Panc1 (cell line): ENCODE measurements at places on chromosomes 7 and 10. TPM values are rescaled to one million over a fixed set of nuclear protein-coding genes. Genes with fewer than 3 reads are reported as not detected.
A peak's percentile ranks its signal among the peaks of the same experiment; 100 is the strongest.

CDHR3 gene
- total RNA-seq: 6.5 TPM

SPDYE16 gene
- total RNA-seq: not detected

C10orf105 gene
- total RNA-seq: not detected

OPN4 gene
- not detected for total RNA-seq

ARHGEF35 gene
- total RNA-seq: 12.0 TPM

GIMAP2 gene
- 1.5 TPM for total RNA-seq

KCNIP2 gene
- 4.3 TPM for total RNA-seq

SERPINE1 gene
- 370 TPM for total RNA-seq

OR2AE1 gene
- total RNA-seq: not detected

NACAD gene
- total RNA-seq: 5.3 TPM

ALOX5 gene
- total RNA-seq: 0.82 TPM

ATG9B gene
- total RNA-seq: 0.98 TPM

CHAT gene
- total RNA-seq: not detected

KAZALD1 gene
- 21.2 TPM for total RNA-seq

CFAP69 gene
- 0.51 TPM for total RNA-seq

- H3K36me3 ChIP-seq: no peaks in the 10 kb centered on the region
- H3K4me3 ChIP-seq: no peak overlapping the region
- no peaks in the 10 kb centered on the region for H3K4me1 ChIP-seq
- H3K27ac ChIP-seq: no peak overlapping the region
Observed at GRCh38 chr10:7233259-7233991, 177.4 kb downstream of the SFMBT2 start.

GRCh38 chr7:22181663-22182062 is 175.3 kb downstream of the RAPGEF5 start:
- no peak overlapping the region for H3K4me3 ChIP-seq
- peaks cover 5% of the 10 kb centered on the region; the same call in 1 of the 2 replicates for H3K27me3 ChIP-seq
- H3K27ac ChIP-seq: no peak overlapping the region
- H3K36me3 ChIP-seq: no peaks in the 10 kb centered on the region
- no peak for DNase-seq

GRCh38 chr7:130606161-130606560 is 62.4 kb downstream of the COPG2 start:
- no peaks in the 10 kb centered on the region for H3K27me3 ChIP-seq
- DNase-seq: no peak
- H3K4me3 ChIP-seq: no peak overlapping the region
- no peak overlapping the region for H3K27ac ChIP-seq
- H3K4me1 ChIP-seq: no peaks in the 10 kb centered on the region
- H3K36me3 ChIP-seq: peaks cover 12% of the 10 kb centered on the region; the same call in 1 of the 2 replicates

DNA sequence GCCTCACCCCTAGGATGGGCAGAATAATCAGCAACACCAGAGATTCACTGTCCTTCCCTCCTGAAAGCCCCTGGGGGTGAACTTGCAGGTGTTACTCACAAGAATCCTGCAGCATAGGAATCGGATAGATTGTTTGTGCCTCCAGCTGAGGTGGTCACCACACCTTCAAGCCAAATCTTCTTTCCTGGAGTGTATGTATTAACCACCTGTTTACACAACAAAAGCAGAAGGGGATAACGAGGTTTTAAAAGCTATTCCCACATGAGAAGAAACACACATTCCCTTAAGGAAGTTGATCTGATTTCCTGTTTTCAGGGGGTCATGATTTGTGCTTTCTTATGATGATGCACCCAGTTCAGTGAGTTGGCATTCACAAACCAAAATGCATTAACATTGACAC is 173.8 kb upstream of the HPS1 start:
- no peaks in the 10 kb centered on the region for H3K27me3 ChIP-seq
- H3K4me3 ChIP-seq: no peak overlapping the region
- no peaks in the 10 kb centered on the region for H3K36me3 ChIP-seq
- no peak overlapping the region for H3K27ac ChIP-seq

- H3K36me3 ChIP-seq: no peaks in the 10 kb centered on the region
- no peaks in the 10 kb centered on the region for H3K27me3 ChIP-seq
- no peak for DNase-seq
- no peak overlapping the region for H3K4me3 ChIP-seq
- no peak overlapping the region for H3K27ac ChIP-seq
Observed at GRCh38 chr10:88982366-88982765, 8.2 kb upstream of the FAS start.

- H3K27ac ChIP-seq: no peak overlapping the region
- no peaks in the 10 kb centered on the region; the same call in 1 of the 2 replicates for H3K4me1 ChIP-seq
- no peak overlapping the region for H3K4me3 ChIP-seq
- H3K27me3 ChIP-seq: no peaks in the 10 kb centered on the region
- no peaks in the 10 kb centered on the region for H3K36me3 ChIP-seq
Observed at GRCh38 chr10:6786579-6787031, 206.5 kb upstream of the PRKCQ start.

DNA sequence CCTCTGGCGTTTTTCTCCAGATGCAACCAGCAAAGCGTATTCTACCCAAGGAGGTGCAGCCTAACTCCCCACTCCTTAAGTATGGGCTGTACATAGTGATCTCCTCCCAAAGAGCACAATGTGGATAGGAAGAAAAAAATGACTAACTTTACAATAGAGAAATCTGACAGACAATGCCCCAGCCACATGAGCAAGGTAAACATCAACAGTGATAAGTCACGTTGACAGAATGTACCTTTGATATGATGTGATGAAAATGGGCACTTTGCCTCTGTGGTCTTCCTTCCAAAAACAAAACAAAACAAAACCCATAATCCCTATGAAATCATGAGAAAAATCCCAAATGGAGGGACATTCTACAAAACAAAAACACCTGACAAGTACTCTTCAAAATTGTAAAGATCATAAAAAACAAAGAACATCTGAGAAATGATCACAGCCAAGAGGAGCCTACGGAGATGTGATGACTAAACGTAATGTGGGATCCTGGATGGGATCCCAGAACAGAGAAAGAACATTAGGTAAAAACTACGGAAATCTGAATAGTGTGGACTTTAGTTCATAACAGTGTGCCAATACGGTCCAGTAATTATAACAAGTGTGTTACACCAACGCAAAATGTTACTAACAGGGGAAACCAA is 50.6 kb downstream of the ABLIM1 start:
- no peaks in the 10 kb centered on the region for H3K36me3 ChIP-seq
- peaks cover 83% of the 10 kb centered on the region for H3K4me1 ChIP-seq
- H3K27ac ChIP-seq: peak overlapping the region; percentile 12; the same call in 1 of the 2 replicates
- H3K27me3 ChIP-seq: no peaks in the 10 kb centered on the region
- no peak overlapping the region for H3K4me3 ChIP-seq
- DNase-seq: no peak

DNA sequence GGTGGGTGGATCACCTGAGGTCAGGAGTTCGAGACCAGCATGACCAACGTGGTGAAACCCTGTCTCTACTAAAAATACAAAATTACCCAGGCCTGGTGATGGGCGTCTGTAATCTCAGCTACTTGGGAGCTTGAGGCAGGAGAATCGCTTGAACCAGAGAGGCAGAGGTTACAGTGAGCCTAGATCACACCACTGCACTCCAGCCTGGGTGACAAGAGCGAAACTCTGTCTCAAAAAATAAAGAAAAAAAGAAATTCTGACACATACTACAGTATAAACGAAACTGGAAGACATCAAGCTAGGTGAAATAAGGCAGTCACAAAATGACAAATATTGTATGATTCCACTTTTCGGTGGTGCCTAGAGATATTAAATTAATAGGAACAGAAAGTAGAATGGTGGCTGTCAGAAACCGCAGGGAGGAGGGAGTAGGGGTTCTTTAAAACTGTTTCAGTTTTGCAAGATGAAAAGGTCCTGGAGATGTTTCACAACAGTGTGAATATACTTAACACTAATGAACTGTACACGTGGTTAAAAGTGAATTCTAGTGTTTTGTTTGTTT is 23.2 kb downstream of the PILRA start:
- no peak for DNase-seq
- H3K4me3 ChIP-seq: no peak overlapping the region
- H3K27ac ChIP-seq: no peak overlapping the region

- DNase-seq: no peak
- no peaks in the 10 kb centered on the region for H3K27me3 ChIP-seq
Observed at GRCh38 chr7:127588697-127589482, 679 bp downstream of the ARF5 start.

- H3K27ac ChIP-seq: no peak overlapping the region
- no peaks in the 10 kb centered on the region for H3K27me3 ChIP-seq
- H3K4me1 ChIP-seq: no peaks in the 10 kb centered on the region
- no peak for DNase-seq
- no peaks in the 10 kb centered on the region for H3K36me3 ChIP-seq
- no peak overlapping the region for H3K4me3 ChIP-seq
Observed at GRCh38 chr7:92955081-92955480, 118.7 kb upstream of the CDK6 start.

GRCh38 chr7:27640884-27641574 is 21.7 kb downstream of the HIBADH start:
- H3K4me3 ChIP-seq: no peak overlapping the region
- H3K36me3 ChIP-seq: no peaks in the 10 kb centered on the region
- no peaks in the 10 kb centered on the region for H3K27me3 ChIP-seq

DNA sequence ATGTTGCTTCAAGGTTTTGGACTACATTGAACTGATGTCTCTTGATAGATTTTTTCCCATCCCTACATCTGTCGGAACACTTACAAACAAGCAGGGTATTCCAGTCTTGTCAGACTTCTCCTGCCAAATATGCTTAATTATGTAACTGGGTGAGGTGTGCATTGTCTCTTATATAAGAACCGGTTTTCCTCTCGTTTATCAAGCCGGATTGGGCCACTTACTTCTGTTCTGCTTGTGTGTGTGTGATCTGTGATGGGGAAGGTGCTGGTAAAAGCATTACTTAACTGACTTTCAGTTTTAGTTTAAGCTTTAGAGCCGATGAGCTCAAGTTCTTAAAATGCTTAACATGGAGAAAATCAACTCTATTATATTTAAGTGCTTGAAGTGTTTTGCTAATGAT is 57.9 kb downstream of the OTUD1 start:
- no peak overlapping the region for H3K27ac ChIP-seq
- no peak for DNase-seq
- H3K36me3 ChIP-seq: no peaks in the 10 kb centered on the region
- H3K4me3 ChIP-seq: no peak overlapping the region
- H3K4me1 ChIP-seq: no peaks in the 10 kb centered on the region

DNA sequence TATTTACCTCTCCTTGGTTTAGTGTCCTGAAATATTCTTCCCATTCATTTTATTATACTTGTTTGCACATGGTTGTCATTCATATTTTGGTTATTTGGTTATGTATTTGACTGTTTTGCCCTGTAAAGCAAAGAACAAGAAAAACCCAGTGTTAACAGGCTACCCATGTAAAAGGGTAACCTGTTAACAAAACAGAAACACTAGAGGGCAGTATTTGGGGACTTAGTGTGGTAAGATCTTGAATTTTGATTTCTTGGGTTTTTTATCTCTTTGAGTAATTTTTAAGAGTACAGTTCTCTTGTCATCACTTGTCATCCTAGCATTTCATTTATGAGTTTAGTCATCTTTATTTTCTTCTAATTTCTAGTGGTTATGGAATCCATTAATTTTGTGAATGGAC is 51.3 kb downstream of the POLL start:
- H3K4me1 ChIP-seq: no peaks in the 10 kb centered on the region
- peak; percentile 12 for DNase-seq
- no peak overlapping the region for H3K4me3 ChIP-seq
- no peaks in the 10 kb centered on the region for H3K36me3 ChIP-seq
- no peaks in the 10 kb centered on the region for H3K27me3 ChIP-seq
- no peak overlapping the region for H3K27ac ChIP-seq

- no peak overlapping the region for H3K4me3 ChIP-seq
- no peak for DNase-seq
- 0 out of 2 replicates have a peak overlapping the region, but pooled peaks have one; percentile 0 for H3K27ac ChIP-seq
- no peaks in the 10 kb centered on the region for H3K27me3 ChIP-seq
- peaks cover 20% of the 10 kb centered on the region for H3K4me1 ChIP-seq
- no peaks in the 10 kb centered on the region for H3K36me3 ChIP-seq
Observed at GRCh38 chr10:95304463-95304862, 13.7 kb upstream of the PDLIM1 start.

GRCh38 chr10:132371641-132372081 is 25.3 kb upstream of the PWWP2B start:
- H3K4me1 ChIP-seq: peaks cover 5% of the 10 kb centered on the region
- H3K36me3 ChIP-seq: no peaks in the 10 kb centered on the region
- H3K27me3 ChIP-seq: no peaks in the 10 kb centered on the region
- no peak for DNase-seq
- no peak overlapping the region for H3K27ac ChIP-seq

DNA sequence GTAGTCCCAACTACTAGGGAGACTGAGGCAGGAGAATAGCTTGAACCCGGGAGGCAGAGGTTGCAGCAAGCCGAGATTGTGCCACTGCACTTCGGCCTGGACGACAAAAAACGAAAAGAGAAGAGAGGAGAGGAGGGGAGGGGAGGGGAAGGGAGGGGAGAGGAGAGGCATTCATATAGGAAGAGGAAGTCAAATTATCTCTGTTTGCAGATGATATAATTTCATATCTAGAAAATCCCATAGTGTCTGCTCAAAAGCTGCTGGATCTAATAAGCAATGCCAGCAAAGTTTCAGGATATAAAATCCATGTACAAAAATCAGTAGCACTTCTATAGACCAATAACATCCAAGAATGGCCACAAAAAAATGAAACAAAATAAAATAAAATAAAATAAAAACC is 120.3 kb downstream of the LMBR1 start:
- H3K27me3 ChIP-seq: no peaks in the 10 kb centered on the region
- no peaks in the 10 kb centered on the region for H3K36me3 ChIP-seq
- no peak overlapping the region for H3K4me3 ChIP-seq

- no peak for DNase-seq
- H3K4me1 ChIP-seq: no peaks in the 10 kb centered on the region
- H3K36me3 ChIP-seq: no peaks in the 10 kb centered on the region
- no peak overlapping the region for H3K27ac ChIP-seq
- peaks cover 9% of the 10 kb centered on the region for H3K27me3 ChIP-seq
- no peak overlapping the region for H3K4me3 ChIP-seq
Observed at GRCh38 chr7:97512441-97513207, 219.3 kb upstream of the TAC1 start.

GRCh38 chr7:31950091-31950755 is 120.0 kb downstream of the PDE1C start:
- no peak for DNase-seq
- no peak overlapping the region for H3K27ac ChIP-seq
- no peaks in the 10 kb centered on the region for H3K27me3 ChIP-seq
- H3K36me3 ChIP-seq: no peaks in the 10 kb centered on the region

DNA sequence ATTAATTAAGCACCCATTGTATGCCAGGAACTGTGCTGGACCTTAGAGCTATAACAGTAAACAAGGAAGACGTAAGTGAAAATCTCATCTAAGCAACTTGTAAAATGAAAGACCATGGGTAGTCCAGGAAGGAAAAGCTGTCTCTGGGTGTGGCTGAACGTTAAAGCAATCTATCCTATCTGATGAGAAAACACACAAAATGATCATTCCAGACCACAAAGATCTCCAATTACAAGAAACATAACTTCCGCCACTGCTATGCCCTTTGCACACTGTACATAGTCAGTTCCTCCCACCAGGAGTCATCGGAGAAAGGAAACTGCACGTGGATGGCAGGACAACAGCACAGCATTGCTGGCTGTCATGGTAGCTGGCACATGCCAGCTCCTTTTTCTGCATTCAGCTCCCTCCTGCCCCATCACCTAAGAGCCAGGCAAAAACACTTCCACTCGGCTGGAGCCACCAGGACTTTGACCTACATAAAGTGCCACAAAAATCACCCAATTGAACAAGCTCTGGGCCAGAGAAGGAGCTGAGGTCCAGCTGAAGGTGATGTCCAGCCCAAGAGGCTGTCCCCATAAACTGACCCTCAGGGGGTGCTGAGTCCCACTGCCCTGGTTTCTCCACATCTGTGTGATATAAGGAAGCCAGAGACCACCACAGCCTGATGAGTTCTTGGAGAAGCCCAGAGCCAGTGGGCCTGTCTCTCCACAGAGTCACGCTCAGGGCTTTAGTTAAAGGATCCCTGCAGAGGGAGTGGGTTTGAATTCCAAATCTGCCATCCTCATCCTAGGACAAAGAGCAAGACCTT is 56.4 kb downstream of the STEAP1B start:
- H3K4me3 ChIP-seq: no peak overlapping the region
- DNase-seq: no peak
- H3K27me3 ChIP-seq: no peaks in the 10 kb centered on the region
- H3K36me3 ChIP-seq: no peaks in the 10 kb centered on the region
